ENCODE measurements at places on chromosomes 16 and 17.

DNA sequence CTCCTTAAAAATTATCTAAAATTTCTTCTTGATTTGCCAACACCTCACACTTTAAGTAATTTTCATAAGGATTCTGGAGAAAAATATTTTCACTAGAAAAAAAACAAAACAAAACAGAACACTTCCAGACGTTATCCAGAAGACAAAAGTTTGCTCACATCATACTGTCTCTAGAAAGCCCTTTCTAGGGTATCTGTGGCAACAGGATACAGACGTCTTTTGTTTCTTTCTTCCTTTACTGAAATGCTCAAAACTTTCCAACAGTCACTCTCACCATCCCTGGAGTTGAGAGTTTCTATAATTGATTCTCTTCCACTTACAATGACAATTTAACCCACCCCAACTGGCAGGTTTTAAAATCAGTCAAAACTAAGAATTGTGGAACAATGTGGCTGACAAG lies 2.6 kb downstream of the ZC3H7A start:
- DNase-seq, result no peak

DNA sequence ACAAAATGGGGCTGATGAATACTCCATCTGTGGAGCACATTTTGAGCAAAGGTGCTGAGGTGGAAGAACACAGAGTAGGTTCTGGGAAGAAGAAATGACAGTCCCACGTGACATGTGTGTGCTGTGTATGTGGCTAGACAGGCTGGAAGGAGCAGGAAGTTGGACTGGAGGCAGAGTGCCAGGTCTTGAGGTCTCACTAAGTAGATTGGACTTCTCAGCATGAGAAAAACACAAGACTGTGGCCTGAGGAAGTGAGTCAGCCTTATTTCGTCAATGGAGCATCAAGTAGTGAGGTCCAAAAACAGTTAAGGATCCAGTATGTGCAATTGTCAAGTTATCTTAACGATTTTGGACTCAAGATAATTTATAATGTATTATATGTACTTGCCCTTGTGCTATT lies 736.5 kb downstream of the KCNJ2 start:
- DNase-seq, result peak; percentile 90

DNA sequence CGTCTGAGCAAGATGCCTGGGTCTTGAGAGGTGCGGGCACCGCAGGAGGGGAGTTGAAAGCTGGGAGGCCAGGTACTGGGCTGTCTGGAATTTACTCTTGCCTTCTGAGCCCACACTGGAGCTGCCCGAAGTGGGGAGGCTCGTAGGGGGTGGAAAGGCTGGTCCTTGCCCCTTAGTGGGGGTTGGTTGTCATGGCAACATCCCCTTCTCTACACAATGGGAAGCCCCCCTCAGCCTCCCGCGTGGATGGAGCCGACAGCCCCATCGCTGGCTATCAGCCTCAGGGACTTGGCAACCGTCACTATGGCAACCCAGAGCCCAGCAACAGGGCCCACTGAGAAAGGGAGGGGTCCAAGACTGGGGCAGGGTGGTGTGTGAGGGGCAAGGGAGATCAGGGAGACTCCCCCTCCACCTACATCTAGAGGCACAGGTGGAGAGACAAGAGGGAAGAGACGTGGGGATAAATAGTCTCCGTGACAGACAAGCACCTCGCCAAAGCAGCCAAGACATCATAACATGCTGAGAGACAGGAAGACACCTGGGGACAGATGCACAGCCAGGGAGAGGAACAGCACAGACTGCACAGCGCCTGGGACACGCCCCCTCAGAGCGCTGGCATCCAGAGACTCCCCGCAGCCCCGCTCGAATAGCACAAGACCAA lies 5.3 kb upstream of the DNAH2 start:
- no peak for DNase-seq

GRCh38 chr17:63039342-63039741 lies 73.3 kb downstream of the TANC2 start:
- no peak for DNase-seq

DNA sequence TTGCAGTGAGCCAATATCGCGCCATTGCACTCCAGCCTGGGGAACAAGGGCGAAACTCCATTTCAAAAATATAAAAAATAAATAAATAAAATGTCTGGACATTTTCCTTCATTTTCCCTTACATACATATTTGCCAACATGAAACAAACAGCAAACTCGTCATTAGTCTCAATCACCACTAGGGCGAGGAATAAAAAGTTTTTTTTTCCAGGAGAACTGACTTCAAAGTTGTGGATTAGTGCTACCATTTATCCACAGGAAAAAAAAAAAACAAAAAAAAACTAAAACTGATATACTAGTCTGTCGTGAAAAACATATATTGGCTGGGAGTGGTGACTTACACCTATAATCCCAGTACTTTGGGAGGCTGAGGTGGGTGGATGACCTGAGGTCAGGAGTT lies 77.0 kb upstream of the MTMR4 start:
- no peak for DNase-seq

GRCh38 chr16:58299757-58300349 lies 5.0 kb upstream of the PRSS54 start:
- no peak for DNase-seq

- no peak for DNase-seq
These were observed 259.1 kb upstream of the RPL38 start for GRCh38 chr17:73944366-73944765.

DNA sequence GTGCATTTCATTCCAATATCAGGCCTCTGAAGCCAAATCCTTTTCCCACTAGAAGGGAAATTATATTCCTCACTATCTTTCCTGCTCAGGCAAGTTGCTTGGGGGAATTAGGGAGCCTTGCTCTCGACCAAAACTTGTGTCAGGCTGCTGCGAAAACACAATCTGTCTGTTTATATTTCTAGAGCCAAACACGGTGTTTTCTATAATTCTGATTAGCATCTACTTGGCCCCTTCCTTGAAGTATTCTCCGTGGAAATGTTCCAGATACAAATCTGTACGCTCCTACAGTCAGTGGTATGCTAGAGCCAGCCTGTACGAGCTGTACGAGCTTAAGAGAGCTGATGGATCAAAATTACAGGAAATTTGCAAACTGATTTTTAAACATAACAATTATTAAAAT lies 299.3 kb upstream of the SALL1 start:
- DNase-seq, result no peak

- DNase-seq, result peak; percentile 93
These were observed 12.9 kb downstream of the TRIM37 start for GRCh38 chr17:59093702-59094231.

DNA sequence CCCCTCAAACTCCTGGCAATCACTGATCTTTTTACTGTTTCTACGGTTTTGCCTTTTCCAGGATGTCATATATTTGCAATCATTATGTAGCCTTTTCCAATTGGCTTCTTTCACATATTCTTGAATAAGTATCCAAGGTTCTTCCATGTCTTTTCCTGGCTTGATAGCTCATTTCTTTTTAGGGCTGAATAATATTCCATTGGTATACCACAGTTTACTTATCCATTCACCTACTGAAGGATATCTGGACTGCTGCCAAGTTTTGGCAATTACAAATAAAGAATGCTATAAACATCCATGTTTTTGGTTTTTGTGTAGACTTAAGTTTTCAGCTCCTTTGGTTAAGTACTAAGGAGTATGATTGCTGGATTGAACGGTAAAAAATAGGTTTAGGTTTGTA lies 16.0 kb downstream of the GPATCH8 start:
- no peak for DNase-seq
